ENCODE measurements at places on chromosomes 16 and 17.

GRCh38 chr17:77247048-77247541 lies 106.3 kb downstream of the SEC14L1 start:
- DNase-seq = peak; percentile 90

DNA sequence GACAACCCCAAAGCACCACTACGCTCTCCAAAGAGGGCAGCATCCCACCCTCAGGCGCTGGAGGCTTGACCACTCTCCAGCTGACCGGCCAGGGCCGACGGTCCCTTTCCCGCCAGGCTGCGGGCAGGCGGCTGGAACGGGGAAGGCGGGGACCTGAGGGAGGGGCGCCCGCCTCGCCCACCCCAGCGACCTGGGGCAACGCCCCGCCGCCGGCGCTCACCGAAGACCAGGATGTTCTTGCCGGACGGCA lies 431 bp downstream of the DYNC1LI2 start:
- DNase-seq = no peak

- DNase-seq = no peak
Measured at GRCh38 chr16:61323456-61323855, 712.8 kb downstream of the CDH8 start.

DNA sequence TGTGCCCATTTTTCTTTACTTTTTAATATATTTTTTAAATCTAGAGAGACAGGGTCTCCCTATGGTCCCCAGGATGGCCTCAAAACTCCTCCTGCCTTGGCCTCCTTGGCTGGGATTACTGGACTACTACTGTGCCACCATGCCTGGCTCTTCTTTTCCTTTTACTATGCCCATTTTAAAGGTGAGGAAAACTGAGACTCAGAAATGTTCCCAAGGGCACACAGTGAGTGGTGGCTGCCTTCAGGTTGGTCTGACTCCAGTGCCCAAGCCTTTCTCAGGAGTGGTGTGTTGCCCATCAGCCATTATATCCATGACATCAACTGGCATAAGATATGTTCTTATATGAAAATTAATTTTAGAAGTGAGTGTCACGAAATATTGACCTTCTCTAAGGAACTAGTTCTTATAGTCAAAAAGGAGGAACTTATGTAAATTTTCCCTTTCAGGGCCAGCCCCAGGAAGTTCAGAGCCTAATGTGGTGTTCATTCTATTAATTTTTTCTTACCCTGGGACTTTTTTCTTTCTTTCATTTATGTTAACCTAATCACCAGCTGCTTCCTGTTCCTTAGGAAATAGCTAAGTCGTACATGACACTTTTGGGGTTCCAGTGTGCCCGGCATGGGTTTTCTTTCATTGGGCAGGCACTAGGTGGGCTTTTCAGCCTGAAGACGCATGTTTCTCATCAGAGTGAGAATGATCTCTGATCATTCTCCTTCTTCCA lies 17.9 kb upstream of the SPN start:
- no peak for DNase-seq

DNA sequence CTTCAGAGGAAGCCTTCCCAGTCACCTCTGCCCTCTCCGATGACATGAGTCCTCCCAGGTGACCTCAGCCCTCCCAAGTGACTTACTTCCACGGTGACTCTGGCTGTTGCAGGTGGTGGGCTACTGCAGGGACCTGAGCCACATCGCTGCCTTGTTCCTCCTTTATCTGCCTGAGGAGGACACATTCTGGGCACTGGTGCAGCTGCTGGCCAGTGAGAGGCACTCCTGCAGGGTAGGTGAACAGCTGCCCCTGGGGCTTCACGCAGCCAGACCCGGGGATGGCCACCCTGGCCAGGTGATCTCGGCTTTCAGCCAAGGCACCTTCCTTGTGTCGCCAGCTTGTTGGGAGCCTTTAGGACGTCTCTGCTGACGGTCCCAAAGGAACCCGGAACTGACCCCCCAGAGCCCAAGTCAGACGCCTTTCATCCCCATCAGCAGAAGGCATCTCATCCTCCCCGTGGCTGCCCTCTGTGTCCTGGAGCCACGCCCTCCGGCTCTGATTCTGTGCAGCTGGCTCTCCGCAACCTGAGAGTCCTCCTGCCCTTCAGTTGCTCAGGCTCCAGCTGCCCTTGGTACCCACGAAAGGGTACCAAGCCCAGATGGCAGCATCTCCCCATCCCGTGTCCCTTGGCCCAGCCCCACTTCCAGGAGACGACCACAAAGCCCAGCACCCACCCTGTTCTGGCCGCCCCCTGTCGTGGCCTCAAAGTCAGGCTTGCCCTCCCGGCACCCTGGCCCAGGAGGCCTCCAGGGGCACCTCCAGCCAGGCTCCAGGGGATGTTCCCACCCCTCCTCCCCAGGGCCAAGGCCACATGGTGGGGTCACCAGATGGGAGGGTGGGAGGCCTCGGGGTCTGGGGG lies 81.7 kb downstream of the GOSR1 start:
- no peak for DNase-seq

GRCh38 chr17:17269926-17270773 lies 10.9 kb downstream of the COPS3 start:
- DNase-seq = no peak

- no peak for DNase-seq
Measured at GRCh38 chr17:37361543-37361942, 14.2 kb upstream of the C17orf78 start.

DNA sequence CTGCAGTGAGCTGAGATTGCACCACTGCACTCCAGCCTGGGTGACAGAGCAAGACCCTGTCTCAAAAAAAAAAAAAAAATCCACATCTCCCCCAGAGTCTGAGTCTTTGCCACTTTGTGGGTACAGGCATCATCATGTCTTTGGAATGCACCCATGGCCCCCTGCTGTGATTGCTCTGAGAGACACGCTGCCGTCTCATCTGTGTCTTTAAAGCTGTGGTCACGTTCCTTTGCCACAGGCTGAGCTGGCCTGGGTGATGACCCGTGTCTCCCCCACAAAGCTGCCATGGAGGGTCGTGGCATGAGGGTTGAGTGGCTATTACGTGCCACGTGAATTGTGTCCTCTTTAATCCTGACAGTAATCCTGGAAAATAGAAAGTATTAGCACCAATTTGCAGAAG lies 20.2 kb downstream of the CRISPLD2 start:
- DNase-seq = no peak

GRCh38 chr17:81143200-81143527 lies 22.1 kb upstream of the PVALEF start:
- DNase-seq = no peak

- DNase-seq = no peak
Measured at GRCh38 chr17:21602176-21602575, 90.1 kb upstream of the KCNJ18 start.

All from activated CD8-positive, alpha-beta memory T cell treated with anti-CD3 and anti-CD28 coated beads, Interleukin-2, amount 50 U/mL, for 4 hours (primary cell).